Common myeloid progenitor, CD34-positive (primary cell): ENCODE measurements at places on chromosomes 16 and 17.

DNA sequence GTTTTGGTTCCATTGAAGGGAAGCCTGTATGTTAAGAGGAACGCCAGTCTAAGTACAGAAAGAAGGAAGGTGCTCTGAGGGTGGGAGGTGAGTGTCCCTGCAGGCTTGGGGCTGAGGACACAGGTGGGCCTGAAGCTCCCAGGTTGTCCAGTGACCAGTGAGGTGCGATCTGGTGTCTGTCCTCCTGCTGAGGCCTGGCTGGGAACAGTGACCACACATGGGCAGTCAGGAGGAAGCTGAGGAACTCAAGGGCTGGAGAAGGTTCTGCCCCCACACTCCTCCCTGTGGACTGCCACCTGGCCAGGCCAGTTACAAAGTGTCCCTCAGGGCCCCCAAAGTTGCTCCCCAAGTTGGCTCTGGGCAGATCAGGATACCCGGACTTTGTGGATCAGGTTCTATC, 102.1 kb downstream of the N4BP1 start:
- no peak for DNase-seq

DNA sequence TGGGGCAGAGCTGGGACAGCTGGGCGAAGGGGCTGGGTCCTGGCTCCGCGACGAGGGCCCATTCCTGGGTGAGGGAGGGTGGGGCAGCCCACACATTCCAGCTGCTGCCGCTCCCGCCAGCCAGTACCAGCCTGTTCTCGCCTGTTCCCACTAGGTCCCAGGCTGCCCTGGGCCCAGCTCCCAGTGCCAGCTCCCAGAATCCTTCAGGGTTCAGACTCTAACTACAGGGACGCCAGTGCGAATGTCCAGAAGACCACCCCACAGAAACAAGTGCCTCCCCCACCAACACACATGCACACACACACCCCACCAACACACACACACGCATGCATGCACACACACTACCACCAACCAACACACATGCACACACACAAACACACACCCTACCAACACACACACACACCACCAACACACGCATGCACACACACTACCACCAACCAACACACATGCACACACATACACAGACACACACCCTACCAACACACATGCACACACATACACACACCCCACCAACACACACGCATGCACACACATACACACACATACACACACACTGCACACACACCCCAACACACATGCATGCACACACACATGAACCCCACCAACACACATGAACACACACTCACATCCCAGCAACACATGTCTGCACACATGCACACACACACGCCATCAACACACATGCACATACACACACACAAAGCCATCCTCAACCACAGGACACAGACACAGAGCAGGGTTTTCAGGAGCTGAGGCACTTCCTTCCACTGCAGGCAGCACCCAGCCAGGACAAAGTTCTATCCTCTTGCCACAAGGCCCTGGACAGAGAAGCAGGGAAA, 27.5 kb upstream of the KRT17 start:
- DNase-seq = no peak

DNA sequence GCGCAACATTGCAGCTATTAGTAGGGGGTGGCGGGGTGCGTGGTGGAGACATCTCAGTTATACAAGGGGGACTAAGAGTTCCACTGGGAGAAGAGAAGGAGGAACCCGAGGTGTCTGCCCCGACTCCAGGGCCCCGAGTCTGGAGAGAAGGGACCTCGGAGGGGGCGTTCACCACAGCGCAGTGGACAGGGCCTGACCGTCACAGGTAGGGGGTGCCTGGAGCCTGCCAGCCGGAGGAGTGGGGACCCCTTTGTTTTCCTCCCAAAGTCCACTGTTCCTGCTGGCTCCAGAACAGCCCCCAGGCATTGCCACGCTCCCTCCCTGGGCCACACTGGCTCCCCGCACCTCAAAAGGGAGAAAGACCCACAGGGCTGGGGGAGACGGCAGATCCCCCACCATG, 175.9 kb upstream of the TNRC6C start:
- no peak for DNase-seq

GRCh38 chr16:55257966-55258613, 65.9 kb upstream of the IRX6 start:
- peak; percentile 74 for DNase-seq

GRCh38 chr17:43900858-43901754, 6.2 kb downstream of the MPP2 start:
- DNase-seq = peak; percentile 10

GRCh38 chr16:89045181-89045815, 48.4 kb upstream of the ACSF3 start:
- DNase-seq = no peak

GRCh38 chr17:15134363-15134762, 130.8 kb downstream of the PMP22 start:
- no peak for DNase-seq

- DNase-seq = no peak
Measured at GRCh38 chr17:71224824-71225575, 895.8 kb upstream of the SOX9 start.

DNA sequence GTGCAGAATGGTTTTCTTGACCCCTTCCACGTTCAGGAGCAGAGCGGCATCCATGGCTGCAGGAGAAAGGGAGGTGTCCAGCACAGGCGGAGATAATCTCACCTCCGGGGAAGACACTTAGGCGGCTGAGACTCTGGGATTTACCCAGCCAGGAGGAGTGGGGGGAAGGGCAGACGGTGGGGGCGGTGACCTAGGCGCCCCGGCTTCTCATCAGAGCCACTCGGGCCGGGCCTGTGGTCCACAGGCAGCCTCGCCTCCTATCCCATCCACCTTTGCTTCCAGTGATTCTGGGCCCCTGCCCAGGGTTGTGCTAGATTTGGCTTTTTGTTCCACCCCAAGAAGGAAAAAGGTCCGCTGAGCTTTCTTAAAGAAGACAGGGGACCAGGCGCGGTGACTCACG, at the start of gene AIPL1:
AIPL1 (minus strand) TSS at position 71 of the 400 bp plus-strand sequence; CDS start at position 54, 17 bp downstream.
- DNase-seq = no peak

GRCh38 chr17:49409066-49409465, 5.6 kb downstream of the PHB1 start:
- peak; percentile 61 for DNase-seq

DNA sequence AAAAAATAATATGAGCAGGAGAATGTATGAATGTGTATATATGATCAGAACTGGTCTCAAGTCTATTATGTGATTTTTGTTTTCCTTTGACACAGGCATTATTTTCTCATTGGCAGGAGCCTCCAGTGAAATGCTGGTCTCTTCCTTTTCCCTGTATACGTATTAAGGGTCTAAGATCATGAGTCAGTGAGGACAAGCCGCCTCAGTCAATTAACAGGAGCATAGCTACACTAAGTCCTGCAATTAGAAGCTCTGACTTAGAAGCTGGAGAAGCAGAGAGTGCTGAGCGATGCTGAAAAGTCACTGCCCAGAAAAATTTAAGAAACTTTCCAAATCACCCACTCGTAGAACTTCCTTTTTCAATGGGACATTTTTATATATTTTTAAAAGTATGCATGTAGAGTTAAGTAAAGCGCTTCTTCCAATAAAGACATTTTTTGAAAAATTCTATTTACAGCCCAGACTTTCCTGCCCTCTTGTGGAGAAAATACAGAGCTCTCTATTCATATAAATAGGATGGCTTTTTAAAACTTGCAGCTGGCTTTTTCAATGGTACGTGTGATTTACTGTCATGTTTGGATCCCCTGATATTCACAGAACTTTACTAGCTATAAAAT, 70.2 kb upstream of the PSMD7 start:
- DNase-seq = peak; percentile 1

GRCh38 chr17:51526507-51526906, 266.2 kb downstream of the UTP18 start:
- DNase-seq = no peak

DNA sequence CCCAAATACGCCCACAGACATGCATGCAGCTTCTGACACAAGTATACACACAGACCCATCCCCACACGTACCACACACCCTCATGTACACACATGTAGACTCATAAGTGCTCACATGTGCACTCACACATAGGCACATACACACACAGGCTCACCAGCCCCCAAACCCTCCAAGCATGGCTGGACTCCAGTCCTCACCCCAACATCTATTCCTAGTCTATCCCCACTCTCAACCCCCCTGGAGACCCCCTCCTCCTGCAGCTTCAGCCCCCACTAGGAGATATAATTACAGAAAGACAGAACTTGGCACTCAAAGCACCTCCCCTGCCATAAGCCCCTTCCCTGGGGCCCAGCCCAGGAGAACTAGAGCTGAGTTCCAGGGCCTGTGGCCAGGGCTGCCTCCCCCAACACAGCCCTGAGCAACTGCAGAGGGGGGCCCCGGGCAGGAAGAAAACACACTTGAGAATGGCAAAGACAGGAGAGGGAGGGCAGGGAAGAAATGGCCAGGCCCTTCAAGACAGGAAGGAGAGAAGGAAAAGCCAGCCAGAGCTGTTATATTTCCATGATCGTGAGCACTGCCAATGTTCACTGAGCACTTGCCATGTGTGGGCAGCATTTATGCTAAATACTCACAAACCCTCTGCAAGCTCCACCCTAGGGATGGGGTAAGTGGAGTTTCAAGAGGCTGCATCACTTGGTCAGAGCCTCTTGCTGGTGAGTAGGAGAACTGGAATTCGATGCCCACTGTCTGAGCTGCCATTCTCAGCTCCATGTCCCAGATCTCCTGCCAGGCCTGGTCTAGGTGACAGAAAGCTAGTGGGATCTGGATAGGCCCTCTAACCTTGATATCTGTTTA, 224.5 kb downstream of the ZNF423 start:
- DNase-seq = no peak

DNA sequence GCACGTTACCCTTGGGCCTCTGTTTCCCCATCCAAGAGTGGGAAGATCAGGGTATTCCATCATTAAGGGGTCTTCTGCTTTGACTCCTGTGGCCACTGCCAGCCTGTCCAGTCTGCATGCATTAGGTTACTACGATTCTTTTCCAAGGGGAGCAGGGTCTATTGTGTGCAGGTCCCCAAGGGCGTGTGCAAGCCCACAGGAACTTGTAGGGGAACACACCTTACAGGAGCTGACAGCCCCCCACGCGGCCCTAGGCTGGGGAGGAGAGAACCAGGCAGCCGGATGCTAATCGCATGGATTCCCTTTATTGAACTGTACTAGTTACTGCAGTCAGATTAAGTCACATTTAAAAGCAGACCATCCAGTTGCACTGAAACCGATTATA, 116.7 kb downstream of the C16orf78 start:
- DNase-seq = no peak

- no peak for DNase-seq
Measured at GRCh38 chr17:57859601-57860413, 10.0 kb upstream of the MRPS23 start.

- DNase-seq = no peak
Measured at GRCh38 chr17:1374431-1375177, 25.4 kb downstream of the YWHAE start.

GRCh38 chr17:64147110-64148016, 17.4 kb upstream of the ERN1 start:
- no peak for DNase-seq

DNA sequence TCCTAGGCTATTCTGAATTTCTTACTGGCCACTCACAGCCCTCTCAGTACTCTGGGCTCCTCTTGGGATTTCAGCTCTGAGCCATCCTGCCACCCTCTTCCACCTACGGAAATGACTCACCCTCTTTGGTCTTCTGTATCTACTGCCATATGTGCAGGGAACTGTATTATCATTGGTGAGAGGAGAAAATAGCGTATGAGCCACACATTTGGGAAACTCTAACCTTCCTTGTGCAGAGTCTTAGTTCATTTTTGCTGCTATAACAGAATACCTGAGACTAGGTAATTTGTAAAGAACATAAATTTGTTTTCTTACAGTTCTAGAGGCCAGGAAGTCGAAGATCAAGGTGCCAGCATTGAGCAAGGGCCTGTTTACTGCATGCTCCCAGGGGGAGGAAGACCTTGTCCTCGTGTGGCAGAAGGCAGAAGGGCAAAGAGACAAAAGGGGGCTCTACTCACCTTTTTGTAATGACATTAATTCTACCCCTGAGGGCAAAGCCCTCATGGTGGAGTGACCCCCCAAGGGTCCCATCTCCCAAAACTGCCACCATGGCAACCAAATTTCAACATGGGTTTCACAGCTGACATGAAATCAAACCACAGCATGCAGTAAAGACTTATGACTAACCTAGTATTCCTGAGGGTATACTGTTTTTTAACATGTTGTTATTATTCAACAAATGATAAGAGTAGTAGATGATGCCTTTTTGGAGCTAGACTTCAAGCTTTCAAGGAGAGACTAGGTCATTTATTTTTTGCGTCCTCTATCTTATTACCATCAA, 191.8 kb downstream of the PRKCA start:
- no peak for DNase-seq

GRCh38 chr16:51143196-51143977, 7.7 kb downstream of the SALL1 start:
- no peak for DNase-seq

- peak; percentile 81 for DNase-seq
Measured at GRCh38 chr16:48317614-48318315, 67.4 kb downstream of the SIAH1 start.

DNA sequence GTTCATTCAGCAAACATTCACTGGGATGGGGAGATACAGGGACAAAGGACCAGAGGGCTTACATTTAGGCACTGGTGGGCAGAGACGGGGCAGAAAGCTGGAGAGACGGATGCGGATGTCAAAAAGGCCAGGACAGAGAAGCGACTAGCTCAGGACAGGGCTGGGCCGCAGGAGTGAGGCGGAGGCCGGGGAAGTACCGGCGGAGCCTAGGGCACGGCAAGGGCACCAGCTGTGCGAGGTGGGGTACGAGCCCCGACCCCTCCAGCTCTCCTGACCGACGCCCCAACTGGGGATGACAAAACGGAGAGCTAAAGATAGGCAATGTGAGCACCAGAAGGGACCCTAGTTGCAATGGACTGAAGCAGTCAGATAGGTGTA, 3.9 kb upstream of the SGCA start:
- no peak for DNase-seq

- DNase-seq = no peak
Measured at GRCh38 chr16:63223851-63224250, 1187.6 kb upstream of the CDH8 start.

GRCh38 chr16:68089067-68089466, 3.9 kb downstream of the NFATC3 start:
- no peak for DNase-seq

GRCh38 chr16:29111421-29111820, 126.6 kb downstream of the LAT start:
- no peak for DNase-seq

GRCh38 chr17:20244671-20245070, 222.7 kb downstream of the LGALS9B start:
- no peak for DNase-seq

- DNase-seq = no peak
Measured at GRCh38 chr17:83081684-83082201, 2.3 kb downstream of the METRNL start.

DNA sequence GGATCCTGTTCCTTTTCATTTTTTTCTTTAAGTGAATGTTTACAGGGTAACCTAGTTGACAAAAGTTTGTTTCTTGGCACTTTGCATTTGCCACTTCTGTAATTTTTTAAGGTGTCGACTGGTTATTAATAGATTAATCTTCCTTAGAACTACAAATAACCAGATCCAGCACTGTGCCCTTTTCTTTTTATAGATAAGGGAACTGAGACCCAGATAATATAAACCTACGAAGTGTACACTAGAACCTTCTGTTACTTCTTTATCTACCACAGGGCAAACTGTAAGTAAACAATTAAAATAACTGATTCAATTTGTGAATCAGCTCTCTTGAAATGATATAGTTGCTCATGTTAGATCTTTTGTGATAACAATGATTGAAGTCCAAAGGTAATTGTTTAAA, 55.4 kb downstream of the NLK start:
- peak; percentile 46 for DNase-seq
